ENCODE measurements at places on chromosomes 13 and 19.
A peak's percentile ranks its signal among the peaks of the same experiment; 100 is the strongest.

- no peak for DNase-seq
These were observed 170.4 kb downstream of the COG6 start for GRCh38 chr13:39825886-39826285.

GRCh38 chr19:17184371-17184841 lies 30.8 kb upstream of the USE1 start:
- peak; percentile 21 for DNase-seq

DNA sequence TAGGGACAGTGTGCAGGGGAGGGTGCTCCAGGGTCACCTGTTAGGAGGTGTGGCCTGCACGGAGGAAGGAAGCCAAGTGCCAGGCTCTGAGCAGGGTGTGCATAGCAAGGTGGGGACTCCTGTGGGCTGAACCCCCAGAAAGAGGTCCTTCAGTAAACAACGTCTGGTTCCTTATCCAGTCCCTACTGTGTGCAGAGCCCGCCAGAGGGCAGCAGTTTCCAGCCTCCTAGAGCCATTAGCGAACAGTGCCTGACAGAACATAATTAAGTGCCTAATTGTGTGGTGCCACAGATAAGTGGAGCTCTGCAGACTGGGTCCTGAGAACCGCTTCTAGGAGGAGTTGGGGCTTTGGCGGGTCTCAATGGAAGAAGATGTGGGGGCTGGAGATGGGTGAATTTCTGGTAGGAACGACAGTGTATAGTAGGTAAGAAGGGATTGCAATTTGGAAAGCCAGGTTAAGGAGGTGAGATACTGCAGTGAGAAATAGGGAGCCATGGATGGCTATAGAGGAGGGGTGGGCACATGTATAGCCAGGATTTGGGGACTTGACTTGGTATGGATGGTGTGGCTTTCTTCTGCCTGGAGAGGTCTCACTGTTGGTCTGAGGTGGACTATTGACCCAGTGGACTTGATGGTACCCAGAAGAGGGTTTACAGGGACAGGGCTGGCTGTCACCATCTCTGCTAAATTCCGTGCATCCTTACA lies 323.1 kb downstream of the ZNF536 start:
- DNase-seq: no peak

- no peak for DNase-seq
These were observed 7.4 kb downstream of the ACP5 start for GRCh38 chr19:11570039-11570462.

GRCh38 chr13:36837354-36838092 lies 18.5 kb downstream of the RFXAP start:
- no peak for DNase-seq

- DNase-seq: no peak
These were observed 3.8 kb downstream of the GARIN5B start for GRCh38 chr19:55358943-55359908.

DNA sequence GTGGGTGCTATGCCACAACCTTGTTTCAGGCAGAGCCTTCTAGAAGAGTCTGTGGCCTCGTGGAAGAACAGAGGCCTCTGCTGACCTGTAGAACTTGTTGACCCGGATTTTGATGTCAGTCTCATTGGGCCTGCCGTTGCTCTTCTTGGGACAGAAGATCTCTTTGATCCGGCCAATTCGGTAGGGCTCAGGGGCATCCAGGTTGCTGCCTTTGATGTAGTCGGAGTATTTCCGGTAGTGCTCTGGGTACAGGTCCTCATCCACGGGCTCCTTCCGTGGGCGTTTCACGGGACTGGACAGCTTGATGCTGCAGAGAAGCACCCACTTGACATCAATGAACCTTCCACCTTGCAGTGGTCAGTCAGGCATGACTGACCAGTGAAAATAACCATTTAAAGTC lies 24.0 kb upstream of the EIF3G start:
- no peak for DNase-seq

DNA sequence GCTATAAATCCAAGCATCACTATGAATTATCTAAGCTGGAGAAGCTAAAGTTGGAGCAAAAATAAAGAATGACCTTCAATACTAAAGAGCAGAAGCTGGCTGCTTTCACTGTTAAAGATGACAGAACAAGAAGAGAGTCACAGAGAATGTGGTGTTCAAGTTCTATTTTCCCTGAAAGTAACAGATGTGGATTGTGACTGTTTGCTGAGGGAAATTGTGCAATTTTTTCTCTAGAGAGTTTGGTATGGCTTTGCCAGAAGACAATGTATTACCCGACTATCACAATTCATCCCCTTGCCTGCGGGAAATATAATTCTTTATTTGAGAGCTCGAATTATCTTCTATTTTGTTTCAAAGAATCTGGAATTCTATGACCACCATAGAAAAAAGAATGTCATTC lies 83.1 kb downstream of the TNFSF13B start:
- no peak for DNase-seq

- DNase-seq: no peak
These were observed 69.8 kb downstream of the UQCRFS1 start for GRCh38 chr19:29143183-29143582.

- DNase-seq: no peak
These were observed 252.1 kb upstream of the STARD13 start for GRCh38 chr13:33537676-33538075.

DNA sequence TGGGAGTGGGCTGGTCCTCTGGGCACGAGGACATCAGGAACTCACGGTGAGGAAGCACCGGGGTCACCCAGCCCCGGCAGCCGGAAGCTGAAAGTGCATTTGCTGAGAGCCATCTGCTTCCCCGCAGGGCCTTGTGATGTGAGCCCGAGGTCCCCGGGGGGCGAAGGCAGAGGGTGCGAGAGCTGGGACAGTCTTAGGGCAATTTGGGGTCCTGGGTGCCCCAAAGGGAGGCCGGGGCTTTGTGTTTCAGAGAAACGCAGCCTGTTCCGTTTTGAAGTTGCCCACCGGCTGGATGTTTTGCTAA lies 4.8 kb downstream of the F2RL3 start:
- DNase-seq: no peak

Data from stimulated activated CD4-positive, alpha-beta T cell treated with anti-CD3 and anti-CD28 coated beads, Interleukin-2, amount 100 ng/mL, for 48 hours (primary cell).